Stimulated activated CD8-positive, alpha-beta memory T cell treated with anti-CD3 and anti-CD28 coated beads, Interleukin-2, amount 100 ng/mL, for 1 hour (primary cell): ENCODE measurements at places on chromosomes 7 and 10.

GRCh38 chr7:20561466-20561865, 54.0 kb upstream of the ABCB5 start:
- no peak for DNase-seq

GRCh38 chr10:7853890-7854289, 35.6 kb downstream of the TAF3 start:
- DNase-seq: no peak

DNA sequence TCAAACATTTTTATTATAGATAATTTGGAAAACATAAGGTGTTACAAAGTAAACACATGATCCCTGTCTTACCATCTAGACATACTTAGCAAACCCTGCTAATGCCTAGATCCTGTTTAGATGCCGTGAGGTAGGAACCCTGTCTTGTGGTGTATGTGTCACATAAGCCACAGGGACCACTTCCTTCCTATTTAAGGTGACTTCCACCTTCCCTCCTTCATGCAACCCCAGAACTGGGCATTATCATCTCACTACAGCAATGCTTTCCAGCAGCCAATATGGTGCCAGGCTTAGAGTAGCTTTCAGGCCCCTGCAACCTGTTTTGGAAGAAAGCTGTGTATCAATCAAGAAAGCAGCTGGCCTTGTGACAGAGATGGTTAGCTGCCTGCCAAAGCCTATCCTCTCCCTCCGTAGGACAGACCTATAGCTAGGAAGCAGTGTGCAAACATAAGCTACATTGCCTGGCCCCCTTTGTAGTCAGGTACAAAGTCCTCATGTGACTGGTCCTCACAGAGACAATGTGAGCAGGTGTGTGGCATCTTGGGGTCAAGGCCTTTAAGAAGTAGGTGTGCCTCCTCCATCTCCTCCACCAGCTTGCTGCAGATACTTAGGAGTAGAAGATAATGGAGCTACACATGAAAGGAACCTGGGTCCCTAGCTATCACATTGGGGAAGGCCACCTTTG, 146.8 kb downstream of the SPAG6 start:
- DNase-seq: no peak

GRCh38 chr7:81628951-81629350, 140.9 kb downstream of the HGF start:
- no peak for DNase-seq

DNA sequence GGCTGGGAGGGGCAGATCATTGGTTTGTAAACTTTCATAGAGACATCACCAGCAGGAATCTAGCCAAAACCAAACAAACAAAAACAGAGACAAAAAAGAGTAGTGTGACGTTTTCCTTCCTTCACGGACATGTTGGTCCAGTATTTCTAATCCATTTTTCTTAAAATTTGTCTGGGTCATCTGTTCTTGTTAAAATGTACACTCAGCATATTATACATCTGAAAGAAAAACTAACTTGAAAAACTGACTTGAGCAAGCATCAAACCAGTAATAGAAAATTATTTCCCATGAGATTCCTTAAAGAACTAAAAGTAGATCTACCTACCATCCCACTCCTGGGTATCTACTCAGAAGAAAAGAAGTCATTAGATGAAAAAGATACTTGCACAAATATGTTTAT, 164.2 kb downstream of the KLF6 start:
- no peak for DNase-seq

DNA sequence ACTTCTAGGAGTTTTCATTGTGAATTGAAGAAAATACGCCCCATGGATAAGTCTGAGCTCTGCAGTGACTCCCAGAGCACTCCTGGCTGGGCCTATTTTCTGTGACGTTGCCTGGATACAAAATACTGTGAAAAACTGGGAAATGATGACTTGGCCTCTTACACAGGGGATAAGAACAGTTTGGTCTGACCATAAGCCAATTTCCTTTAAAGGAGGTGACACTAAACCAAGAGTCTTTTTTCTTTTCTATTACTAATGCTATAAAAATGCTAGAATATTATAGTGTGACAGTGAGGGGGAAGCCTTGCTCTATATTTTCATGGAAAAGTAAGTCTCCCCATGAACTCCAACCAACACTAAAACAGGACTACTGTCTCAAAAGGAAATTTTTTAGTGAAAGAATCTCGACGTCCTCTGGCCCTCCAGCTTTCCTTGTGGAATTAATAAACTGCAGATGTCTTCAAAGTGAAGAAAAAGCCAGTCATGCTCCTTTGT, 45.5 kb downstream of the MYOF start:
- DNase-seq: no peak

- no peak for DNase-seq
These were observed 242.2 kb downstream of the MALRD1 start for GRCh38 chr10:19290770-19291169.

DNA sequence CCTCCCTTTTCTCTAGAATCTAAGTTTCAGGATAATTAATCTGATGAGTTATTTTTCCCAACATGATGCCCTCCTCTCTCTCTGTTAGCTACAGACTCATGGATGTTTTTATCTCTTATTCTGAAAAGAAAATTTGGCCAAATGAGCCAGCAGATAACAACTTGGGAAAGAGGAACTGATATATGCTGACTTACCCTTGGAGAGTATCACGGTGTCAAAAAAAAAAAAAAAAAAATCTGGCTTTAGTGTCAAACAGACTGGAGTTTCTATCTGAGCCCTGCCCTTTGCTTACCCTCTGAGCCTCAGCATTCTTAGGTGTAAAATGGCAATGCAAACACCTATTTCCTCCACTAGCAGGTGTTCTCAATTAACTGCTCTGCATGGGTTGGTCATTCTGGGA, 190.4 kb downstream of the AHR start:
- no peak for DNase-seq

- DNase-seq: no peak
These were observed 96.5 kb upstream of the PODXL start for GRCh38 chr7:131652934-131653333.

DNA sequence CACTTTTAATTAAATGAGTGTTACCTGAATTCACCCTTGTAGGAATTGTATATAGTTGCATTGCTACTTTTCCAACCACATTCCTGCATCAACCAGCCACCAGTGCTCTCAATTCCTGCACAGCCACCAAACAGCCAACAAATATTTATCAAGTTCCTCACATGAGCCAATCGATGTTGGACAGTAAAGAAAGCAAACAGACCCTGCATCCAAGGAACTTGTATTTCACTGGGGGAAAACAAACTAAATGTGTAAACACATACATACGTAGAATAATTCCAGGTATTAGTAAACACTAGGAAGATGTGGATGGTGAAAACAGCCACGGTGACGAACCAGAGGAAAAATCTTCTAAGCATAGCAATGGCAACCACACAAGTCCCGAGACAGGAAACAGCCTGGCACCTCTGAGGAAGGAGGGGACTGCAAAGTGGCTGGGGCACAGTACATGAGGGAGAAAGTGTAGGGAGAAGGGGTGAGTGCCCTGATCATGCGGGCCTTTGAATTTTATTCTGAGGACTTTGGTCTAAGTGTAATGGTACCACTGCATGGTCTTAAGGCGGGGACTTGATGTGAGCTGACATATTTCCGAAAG, 111.2 kb downstream of the XRCC2 start:
- DNase-seq: no peak

- no peak for DNase-seq
These were observed 5.8 kb downstream of the MTPN start for GRCh38 chr7:135971366-135971725.

- no peak for DNase-seq
These were observed 9.6 kb downstream of the ZKSCAN5 start for GRCh38 chr7:99514050-99514449.
